ENCODE measurements at places on chromosomes 1 and 21.

DNA sequence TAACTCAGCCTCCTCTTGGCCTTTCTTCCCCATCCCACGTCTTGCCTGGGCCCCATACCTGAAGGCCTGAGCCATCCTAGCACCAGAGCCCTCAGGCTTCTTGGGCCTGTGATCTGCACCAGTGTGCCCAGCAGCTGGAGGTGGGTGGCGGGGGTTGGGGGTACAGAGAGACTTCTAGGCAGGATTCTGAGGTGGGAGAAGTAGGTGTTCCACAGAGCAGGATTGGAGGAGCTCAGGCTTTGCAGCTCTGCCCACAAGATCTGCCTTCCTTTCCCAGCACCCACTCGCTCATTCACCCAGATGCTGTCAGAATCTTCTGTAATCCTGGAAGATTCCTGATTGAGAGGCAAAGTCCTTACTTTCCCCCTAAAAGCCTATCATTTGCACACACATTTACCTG, 10.0 kb upstream of the GJB5 start:
- no peak for DNase-seq

DNA sequence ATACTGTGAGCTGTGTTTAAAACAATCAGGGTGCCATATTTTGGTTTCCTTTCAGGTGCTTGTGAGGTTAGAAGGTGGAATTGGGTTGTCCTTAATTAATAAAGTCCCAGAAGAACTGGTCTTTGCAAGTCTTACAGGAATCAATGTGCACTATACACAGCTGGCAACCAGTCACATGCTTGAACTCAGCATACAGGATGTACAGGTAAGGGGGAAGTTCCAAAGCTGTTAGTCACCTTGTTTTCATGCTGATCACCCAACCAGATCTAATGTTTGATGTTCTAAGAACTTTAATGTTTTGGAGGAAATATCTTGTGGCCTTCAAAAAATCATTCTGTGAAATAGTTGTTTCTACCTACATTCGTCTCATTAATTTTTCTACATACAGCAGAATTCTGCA, 156.3 kb downstream of the VPS13D start:
- no peak for DNase-seq

GRCh38 chr1:65079941-65080340, 68.1 kb upstream of the AK4 start:
- DNase-seq, result peak; percentile 81

GRCh38 chr1:230814949-230815692, 53.2 kb downstream of the C1orf198 start:
- DNase-seq, result no peak

GRCh38 chr1:207810606-207811295, 58.9 kb downstream of the CD46 start:
- DNase-seq, result no peak

- DNase-seq, result no peak
Observed at GRCh38 chr1:246081856-246082668, 425.0 kb downstream of the SMYD3 start.

DNA sequence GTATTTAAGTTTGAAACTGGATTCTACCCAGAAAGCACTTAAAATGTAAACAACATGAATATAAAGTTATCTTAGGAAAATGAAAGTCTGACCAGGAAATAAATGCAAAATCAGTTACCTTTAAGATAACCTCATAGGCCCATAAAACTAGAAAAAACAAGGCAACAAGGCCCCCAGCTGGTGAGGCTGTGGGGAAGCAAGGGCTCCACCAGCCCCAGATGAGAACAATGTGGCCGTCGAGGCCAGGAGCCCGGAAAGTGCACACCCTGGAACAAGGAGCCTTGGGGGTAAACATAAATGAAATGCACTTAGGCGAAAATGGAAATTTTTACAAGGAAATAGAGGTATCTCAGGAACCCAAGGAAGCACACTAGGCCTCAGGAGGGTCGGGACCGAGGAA, 37.9 kb upstream of the BMP8B start:
- DNase-seq, result no peak

GRCh38 chr1:100921110-100921706, 25.3 kb downstream of the SLC30A7 start:
- peak; percentile 86 for DNase-seq

DNA sequence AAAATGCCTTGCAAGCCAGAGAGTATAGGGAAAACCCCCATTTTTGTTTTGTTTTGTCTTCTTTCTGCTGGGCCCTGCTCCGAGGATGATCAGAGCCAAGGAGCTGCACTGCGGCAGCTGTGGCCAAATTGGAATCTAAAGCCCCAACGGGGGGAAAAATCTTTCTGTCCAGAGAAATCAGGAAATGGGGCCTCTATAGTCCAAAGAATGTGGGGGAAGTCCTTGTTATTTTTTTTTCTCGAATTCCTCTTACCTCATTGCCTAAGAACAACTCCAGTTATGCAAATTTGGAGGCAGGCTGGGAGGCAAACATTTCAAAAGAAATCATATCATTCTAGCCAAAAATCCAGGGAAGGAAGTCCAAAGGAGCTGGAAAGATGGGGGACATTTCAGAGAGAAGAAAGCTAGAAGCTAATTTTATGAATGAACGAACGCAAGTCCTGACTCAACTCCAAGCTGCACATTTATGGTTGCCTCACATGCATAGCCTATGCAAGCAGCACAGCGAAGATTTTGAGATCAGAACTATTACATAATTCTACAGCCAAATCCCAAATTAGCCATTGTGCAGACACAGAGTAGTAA, 263.2 kb downstream of the KCTD3 start:
- no peak for DNase-seq

GRCh38 chr1:194931166-194931565, 1677.1 kb downstream of the KCNT2 start:
- DNase-seq, result no peak

GRCh38 chr1:54124472-54124871, 28.3 kb downstream of the CDCP2 start:
- DNase-seq, result no peak

DNA sequence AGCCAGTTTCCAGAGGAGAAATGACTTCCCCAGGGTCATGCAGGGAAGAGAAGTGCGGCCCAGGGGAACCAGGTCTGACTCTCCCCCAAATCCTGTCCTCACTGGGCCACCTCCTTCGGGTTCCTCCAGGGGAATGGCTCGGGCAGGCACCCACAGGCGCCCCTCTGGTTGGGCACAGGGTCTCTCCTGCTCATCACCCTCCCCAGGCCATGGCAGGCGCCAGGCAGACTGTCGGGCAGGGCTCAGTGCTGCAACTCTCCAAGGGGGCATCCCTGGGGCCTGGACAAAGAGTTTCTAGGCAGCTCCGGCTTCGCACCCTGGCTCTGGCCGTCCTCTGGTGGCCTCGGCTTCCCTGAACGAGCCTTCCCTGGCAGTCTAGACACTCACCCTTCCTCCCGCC, 75.6 kb downstream of the MEGF6 start:
- DNase-seq, result no peak

- DNase-seq, result no peak
Observed at GRCh38 chr1:37647281-37647680, 12.6 kb upstream of the RSPO1 start.

- no peak for DNase-seq
Observed at GRCh38 chr21:19197950-19198349, 794.4 kb upstream of the TMPRSS15 start.

GRCh38 chr1:211280910-211281309, 21.7 kb downstream of the RCOR3 start:
- no peak for DNase-seq

DNA sequence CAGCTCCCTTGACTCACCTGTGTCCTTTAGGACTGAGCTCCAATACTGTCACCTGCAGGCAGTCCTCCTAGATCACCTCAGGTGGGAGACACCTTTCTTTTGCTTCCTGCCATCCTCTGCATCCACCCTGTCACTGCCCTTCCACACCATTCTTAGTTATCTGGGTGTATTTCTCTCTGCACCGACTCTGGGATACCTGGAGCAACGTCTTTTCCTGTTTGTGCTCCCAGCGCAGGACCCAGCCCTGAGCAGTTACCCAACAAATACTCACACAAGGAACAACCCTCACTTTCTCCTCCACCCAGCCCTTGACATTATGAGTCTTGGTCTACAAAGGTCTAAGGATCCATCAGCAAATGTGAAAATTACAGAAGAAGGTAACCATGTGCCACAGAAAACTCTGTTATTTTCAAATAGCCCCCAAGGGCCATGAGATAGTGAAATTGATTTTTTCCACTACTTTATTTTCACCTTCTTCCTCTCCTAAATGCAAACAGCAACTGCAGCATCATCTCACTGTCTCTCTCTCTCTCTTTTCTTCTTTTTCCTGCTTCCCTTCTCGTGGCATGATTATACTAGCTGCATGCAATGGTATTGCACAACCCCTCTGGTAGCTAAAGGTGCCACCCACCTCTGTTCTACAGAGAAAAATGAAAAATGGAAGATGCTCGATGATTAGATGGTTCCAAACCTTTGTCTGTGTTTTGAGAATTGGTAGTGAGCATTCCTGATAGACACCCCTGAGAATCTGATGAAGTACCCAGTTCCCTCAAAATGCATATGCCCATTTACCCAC, 89.0 kb downstream of the MIS18A start:
- no peak for DNase-seq

GRCh38 chr1:194004146-194004545, 817.7 kb upstream of the B3GALT2 start:
- no peak for DNase-seq

GRCh38 chr1:19359357-19359756, 47.2 kb downstream of the SLC66A1 start:
- DNase-seq, result no peak

Measured in suppressor macrophage treated with lipopolysaccharide for 1 hour (primary cell).